NCI-H510A (cell line): ENCODE measurements at places on chromosomes 4 and X.

DNA sequence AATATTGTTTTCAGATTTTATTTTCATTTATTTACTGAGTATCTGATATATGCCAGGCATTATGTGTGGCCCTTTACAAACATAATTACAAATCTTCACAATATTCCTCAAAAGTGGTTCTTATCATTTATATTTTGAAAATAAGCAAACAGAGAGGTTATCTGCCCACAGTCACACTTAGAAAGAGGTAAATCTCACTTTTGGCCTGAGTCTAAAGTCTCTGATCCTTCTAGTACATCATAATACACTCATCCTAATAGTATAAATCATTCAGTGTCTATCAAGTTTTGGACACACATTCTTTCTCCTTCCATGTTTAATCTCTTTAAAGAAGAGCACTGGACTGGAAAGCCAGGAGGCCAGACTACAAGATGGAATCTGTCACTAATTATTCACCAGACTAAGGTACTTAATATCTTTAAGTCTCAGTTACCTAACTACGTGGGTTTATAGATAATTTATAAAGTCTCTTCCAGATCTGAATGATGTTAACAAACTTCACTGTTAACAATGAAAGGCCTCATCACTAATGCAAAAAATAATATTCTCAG is 281.3 kb downstream of the PPP3CA start:
- DNase-seq = no peak

- no peak for DNase-seq
Observed at GRCh38 chr4:186151499-186151898, 39.9 kb upstream of the CYP4V2 start.

DNA sequence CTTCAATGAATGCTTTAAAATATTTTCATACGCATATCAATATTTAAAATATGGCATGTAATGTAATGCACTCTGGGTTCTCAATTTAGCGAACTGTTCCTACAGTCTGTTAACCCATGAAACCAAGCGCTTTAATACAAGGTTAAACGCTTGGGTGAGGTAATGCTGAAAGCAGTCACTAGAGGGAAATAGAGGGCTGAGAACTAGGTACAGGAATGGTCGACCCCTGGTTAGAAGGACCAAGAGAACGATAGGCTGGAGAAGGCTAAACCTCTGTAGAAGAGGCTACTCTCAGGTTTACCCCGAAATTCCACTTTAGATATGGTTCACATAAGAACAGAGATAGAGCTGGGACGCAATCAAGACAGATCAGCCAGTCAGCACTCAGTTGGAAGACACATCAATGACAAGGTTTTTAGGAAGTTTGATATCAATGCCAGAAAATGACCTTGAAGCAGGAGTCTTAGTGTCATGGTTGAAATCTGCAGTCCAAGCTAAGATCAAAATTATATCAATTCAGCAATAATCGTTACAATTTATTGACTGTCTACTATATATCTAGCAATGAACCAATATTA is 26.9 kb downstream of the ARSJ start:
- DNase-seq = no peak

DNA sequence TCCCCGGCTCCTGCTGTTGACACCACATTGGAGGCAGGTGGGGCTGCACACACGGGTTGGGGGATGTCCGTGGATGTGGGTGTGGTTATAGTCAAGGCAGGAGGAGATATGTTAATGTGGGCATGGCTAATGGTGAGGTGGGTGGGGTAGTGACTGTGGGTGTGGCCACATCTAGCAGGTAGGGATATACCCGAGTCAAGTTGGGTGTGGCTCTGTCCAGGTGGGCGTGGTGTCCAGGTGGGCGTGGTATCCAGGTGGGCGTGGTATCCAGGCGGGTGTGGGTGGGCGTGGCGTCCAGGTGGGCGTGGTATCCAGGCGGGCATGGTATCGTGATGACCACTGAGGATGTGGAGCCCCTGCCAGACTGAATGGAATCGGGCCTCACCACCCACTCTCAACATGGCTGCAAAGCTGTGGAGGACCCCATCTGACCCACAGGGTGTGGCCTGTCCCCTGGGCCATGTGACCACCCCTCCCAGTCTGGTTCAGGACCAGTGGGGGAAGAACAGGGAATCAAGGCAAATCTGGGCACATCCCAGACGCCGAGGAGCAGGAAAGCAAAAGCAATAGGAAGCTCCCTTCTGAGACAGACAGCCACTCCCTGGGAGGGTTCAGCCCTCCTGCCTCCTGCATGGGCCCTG is 21.0 kb downstream of the MAN2B2 start:
- no peak for DNase-seq

- no peak for DNase-seq
Observed at GRCh38 chr4:123495530-123495929, 98.9 kb downstream of the SPRY1 start.

DNA sequence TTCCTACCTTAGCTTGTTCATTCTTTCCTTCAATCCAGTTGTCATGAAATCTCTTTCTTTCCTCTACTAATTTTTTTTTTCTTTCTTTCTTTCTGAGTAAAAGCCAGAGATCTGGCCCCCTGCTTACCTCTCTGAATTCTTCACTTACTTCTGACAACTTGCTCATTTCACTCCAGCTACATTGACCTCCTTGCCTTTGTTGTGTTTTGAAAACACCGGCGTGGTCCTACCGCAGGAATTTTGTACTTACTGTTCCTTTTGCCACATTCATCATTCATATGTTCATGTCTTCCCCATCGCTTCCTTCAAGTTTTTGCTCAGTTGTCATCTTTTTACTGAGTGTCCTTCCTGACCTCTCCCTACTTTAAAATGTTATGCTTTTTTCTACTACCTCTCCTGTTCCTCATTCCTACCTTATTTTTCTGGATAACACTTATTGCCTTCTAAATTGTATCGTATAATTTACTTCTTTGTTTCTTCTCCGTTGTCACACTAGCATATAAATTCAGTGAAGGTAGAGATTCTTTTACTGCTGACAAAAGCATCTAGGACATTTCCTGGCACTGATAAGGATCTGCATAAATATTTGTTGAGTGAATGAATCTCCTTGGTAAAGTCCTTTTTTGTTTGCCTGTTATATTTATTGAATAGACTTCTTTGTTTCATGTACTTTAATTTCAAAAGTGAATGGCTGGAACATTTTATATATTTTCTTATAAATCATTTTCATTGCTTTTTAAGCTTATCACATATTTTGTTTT is 74.4 kb downstream of the NFKB1 start:
- no peak for DNase-seq

DNA sequence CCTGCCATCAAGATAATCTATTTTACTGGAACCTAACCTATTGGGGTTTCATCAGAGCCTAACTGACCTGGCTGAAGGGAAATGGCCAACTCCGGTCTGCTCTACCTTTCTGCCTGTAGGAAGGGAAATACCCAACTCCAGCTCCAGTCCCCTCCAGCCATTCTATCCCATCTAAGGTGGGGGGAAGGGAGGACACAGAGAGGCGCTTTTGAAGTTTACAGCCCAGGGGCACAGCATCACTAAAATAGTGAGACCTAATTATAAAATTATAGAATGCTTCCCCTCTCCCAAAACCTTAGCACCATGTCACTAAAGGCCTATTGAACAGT is 27.8 kb upstream of the ACSL4 start:
- DNase-seq = no peak

DNA sequence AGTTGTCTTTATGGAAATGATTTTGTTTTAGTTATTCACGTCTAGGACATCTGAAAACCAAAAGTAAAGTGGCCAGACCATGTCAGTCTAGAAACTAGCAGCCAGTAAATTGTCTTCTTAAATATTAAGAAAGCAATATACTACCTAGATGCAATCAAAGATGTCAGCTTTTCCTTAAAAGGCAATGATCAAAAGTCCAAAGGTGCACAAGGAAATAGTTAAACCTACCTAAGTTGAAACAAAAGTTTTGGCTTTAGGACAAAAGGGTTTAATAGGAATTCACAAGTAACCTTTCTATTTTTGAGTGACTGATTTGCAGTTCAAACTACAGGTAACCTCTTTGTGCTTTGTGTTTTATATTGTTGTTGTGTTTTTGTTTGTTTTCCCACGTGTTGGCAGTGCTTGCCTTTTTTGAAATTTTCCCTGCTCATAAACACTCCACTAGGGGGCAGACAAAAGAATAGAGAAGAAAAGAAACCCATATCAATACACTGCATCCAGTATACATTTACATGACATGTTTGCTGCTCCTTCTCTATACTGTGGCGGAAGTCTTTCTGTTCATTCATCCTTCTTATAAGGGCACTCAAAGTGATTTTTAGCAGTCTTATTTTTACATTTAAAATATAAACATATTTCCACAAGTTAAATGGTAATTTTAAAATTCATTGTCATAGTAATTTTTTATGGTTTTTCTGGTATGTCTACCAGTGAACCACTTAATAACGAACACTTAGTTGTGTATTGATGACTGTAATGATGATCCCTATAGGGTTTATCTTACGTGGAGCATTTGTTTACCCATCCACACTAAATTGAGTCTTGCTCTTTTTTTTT is 62.7 kb downstream of the GAB1 start:
- peak; percentile 3 for DNase-seq

- no peak for DNase-seq
Observed at GRCh38 chrX:50893466-50893865, 17.1 kb upstream of the BMP15 start.

DNA sequence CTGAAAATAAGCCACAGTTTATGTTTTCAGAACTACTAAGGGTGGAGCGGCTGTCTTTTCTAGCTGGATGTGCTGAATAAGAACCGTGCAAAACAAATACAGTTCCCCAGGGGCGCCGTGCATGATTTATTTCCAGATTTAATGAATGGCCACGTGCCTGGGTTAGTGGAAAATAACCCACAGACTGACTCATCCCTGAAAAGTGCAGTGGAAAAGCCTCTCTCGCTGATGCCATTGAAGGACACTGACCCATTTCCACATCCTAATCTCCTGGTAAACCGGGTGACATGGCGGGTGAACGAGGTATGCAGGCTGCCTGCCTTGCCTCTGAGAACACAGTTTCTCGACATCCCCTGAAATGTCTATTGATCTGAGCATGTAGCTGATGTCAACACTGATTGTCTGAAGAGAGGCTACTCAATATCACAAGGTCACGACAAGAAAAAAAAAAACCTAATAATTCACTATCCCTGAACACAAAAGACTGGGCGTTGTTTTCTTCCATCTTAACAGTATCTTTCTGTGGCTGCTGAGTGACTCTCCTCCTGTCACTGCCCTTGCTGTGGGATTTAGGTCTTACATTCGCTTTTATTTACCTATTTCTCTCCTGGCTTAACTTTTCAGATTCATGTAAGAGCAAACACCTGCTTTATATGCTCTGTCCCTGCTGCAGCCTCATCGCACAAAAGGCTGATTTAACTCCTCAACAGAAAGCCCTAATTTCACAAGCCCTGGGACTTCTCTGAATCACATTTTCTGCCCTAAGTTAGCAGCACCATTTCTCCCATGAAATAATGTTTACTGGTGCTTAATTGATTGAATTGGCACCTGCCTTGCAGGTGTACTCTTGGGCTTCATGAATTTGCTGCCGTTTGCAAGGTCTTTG is 76.9 kb upstream of the SCOC start:
- DNase-seq = no peak

- DNase-seq = no peak
Observed at GRCh38 chrX:81208916-81209315, 7.0 kb downstream of the SH3BGRL start.

DNA sequence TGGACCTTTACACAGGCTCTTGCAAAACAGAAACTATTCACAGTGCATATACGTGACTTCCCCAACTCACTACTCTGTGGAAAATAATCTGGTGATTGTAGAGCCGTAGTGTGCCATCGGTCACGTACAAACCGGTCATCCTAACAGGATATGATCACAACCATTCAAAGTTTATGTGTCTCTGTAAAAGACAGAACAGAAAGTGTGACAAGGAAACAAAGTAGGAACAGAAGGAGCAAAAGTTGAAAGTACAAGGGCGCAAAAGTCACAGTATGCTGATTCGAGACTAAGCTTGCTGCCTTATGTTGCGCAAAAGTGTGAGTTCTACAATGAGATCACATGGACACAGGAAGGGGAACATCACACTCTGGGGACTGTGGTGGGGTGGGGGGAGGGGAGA is 18.6 kb downstream of the MEPE start:
- no peak for DNase-seq

DNA sequence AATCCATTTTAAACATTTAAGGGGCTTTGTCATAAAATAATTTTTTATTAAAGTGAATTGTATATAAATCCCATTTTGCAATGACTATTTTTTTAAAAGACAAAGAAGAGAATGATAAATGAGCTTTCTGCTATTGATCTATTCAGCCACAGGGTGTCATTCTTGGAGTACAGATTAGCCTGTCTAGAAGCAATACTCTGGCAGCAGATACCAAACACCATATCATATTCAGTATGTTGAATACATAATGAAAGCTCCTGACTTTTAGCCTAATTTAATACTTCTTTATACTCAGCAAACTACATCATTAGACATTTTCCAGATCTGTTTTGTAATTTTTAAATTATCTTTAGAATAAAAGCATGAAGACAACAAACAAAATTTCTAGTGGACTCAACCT is 496.3 kb downstream of the PDGFC start:
- DNase-seq = no peak

GRCh38 chr4:163251204-163251603 is 81.2 kb downstream of the NPY1R start:
- peak; percentile 19 for DNase-seq

GRCh38 chr4:80075995-80076675 is 3.1 kb upstream of the ANTXR2 start:
- no peak for DNase-seq

DNA sequence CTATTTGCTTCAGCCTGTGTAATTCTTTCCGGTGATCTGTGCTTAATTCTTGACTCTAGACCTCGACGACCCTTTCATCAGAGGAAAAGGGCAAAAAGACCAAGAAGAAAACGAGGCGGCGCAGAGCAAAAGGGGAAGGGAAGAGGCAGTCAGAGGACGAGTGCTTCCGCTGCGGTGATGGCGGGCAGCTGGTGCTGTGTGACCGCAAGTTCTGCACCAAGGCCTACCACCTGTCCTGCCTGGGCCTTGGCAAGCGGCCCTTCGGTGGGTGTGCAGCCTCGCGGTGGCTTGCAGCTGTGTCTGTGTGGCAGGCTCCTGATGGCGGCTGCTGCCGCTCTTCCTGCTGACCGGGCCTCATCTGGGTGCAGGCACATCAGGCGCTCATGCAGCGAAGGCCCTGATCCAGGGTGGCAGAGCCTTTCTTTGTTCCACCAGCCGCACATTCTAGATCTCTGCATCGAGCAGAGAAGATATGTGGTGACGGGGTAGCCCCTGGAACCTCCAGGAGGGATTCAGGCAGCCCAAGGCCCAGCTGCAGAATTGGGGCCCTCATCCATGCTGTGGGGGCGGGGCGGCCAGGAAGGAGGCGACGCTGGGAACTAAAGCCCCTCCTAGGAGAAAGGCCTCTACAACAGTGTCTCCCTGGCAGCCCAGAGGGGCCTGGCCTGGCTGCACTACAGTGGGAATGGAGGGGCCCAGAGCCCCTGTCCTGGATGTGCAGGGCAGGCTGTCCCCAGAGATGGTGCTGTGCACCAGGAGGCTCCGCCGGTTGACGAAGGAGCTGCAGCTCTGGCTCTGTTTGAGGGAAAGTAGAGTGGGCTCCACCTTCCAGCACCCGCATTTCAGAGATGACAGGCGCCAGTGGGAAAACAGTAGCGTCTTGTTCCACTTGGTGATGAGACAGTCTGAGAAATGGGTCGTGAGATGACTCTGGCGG is 32.1 kb downstream of the NELFA start:
- DNase-seq = no peak
